ENCODE measurements at places on chromosomes 1 and 21.

DNA sequence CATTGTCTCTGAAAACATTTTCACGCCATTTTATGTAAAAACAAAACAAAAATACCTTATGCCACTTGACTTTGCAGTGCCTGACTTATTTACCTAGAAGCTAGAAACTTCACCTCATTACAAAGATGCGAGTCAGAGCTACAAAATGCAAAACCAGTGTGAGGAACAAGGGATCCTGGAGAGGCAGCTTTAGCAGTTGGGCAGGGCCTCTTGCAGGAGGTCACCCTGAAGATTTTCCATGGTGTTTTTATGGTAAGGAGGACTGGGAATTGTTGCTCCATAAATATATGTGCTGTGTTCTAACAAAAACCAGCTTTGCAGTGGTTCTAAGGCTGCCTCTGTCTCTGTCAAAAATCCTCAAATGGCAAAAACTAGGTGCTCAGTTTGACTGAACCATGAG lies 36.4 kb upstream of the TARBP1 start:
- no peak for DNase-seq

DNA sequence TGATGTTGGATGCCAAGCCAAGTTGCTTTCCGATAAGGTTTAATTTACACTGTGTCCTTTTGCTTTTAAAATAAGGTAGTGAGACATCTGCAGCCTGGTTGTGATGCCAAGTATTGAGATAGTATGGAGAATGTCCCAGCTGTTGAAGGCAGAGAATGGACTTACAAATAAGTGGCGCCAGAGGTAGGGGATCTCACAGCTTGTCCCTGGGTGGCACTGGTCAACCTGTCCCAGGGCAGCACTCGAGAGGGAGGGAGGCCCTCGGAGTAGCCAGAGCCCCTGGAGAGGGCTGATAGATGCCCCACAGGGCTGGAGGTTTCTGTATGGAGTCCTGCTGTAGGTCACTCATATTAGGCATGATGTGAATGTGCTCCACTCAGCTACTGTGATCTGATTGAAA lies 98.5 kb downstream of the GALNT2 start:
- no peak for DNase-seq

DNA sequence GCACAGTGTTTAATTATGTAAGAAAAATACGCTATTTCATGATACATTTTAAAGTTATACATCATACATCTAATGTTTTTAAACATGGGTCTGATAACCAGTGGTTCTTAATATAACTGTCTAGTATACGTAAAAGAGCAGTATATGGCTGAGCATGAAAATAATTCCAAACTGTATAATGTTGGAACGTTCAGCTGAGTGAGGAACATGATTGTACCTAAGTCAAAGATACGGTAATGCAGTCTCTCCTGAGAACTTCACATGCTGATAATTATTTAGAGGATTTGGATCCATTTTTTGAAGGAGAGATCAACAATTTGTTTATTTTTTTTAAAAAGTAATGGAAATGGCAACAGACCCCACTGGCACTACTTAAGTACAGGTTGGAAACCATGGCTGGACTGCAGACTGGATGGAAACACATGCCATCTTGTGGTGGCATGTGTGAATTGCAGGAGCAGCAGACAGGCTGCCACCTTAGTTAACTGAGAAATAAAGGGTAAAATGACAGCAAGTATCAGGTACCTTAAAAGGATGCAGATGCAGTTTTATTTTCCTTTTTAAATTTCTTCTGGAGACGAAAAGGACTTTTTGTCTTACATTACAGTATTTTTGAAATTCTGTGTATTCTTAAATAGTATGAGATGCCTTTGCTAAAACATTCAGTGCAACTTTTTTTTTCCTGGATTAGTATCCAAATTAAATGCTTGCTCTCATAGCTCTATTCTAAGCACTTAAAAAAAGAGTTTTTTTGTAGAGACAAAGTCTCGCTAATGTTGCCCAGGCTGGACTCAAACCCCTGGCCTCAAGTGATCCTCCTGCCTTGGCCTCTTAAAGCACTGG lies 73.8 kb downstream of the MTR start:
- no peak for DNase-seq

- no peak for DNase-seq
Measured at GRCh38 chr1:47996406-47997226, 569 bp downstream of the TRABD2B start.

- peak; percentile 16 for DNase-seq
Measured at GRCh38 chr1:235160383-235160956, 580 bp downstream of the RBM34 start.

- DNase-seq = no peak
Measured at GRCh38 chr1:177103005-177103852, 61.3 kb downstream of the ASTN1 start.

DNA sequence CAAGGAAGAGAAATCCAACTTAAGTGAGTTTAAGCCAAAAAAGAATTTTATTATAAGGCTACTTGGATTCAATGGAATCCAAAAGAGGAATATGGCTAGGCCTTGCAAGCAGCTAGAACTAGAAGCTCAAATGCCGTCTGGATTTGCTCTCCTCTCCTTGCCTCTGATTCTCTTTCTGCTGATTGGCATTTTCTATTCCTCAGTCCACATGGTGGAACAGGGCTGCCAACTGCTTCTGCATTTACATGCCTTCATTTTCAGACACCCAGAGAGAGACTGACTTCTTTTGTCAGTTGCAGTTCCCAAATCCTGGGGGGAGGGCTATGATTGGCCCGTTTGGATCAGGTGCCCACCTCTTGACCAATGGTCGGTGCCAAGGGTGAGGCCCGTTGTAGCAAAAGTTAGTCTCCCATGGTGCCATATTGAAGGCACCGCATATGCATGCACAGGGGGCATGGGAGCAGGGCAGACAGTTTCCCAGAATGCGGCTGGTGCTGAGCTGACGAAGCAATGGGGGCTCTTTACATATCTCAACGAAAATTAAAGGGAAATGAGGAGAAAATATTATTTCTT lies 18.3 kb downstream of the ZBTB18 start:
- no peak for DNase-seq

DNA sequence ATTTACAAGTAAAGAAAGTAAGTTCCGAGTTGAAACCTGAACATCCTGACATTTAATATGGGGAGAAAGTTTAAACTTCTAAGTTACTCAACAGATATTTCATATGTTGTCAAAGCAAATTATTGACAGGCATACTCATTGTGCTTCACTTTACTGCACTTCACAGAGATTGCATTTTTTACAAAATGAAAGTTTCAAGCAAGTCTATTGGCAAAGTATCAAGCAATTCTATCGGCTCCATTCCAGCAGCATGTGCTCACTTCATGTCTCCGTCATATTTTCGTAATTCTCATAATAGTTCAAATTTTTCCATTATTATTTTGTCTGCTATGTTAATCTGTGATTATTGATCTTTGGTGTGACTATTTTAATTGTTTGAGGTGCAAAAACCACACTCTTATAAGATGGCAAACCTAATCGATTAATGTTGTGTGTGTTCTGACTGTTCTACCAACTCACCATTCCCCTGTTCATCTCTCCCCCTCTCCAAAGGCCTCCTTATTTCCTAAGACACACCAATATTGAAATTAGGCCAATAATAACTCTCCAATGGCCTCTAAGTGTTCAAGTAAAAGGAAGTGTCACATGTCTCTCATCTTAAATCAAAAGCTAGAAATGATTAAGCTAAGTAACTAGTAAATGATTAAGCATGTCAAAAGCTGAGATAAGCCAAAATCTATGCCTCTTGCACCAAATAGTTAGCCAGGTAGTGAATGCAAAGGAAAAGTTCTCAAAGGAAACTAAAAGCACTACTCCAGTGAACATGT lies 68.2 kb upstream of the BCL9 start:
- DNase-seq = no peak

DNA sequence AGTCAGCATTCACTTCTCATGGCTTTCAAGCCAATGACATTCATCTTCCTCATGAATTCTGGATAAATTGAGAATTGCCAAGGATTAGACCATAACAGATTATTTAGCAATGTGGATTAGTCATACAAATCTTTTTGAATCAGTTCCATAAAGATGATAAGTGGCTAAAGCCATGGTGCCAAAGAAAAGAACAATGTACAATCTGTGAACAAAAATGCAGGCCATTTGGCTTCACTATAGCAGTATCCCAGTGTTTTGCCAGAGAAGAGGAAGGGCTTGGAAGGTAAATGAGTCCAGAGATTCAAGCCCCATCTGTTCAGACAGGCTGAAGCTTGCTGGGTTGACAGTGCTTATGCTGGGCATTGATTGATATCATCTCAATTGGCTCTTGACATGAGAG lies 376.4 kb upstream of the LRRC7 start:
- no peak for DNase-seq

- DNase-seq = no peak
Measured at GRCh38 chr1:5884110-5884509, 108.1 kb downstream of the NPHP4 start.

GRCh38 chr1:228646717-228647522 lies 88.4 kb upstream of the RHOU start:
- DNase-seq = no peak

DNA sequence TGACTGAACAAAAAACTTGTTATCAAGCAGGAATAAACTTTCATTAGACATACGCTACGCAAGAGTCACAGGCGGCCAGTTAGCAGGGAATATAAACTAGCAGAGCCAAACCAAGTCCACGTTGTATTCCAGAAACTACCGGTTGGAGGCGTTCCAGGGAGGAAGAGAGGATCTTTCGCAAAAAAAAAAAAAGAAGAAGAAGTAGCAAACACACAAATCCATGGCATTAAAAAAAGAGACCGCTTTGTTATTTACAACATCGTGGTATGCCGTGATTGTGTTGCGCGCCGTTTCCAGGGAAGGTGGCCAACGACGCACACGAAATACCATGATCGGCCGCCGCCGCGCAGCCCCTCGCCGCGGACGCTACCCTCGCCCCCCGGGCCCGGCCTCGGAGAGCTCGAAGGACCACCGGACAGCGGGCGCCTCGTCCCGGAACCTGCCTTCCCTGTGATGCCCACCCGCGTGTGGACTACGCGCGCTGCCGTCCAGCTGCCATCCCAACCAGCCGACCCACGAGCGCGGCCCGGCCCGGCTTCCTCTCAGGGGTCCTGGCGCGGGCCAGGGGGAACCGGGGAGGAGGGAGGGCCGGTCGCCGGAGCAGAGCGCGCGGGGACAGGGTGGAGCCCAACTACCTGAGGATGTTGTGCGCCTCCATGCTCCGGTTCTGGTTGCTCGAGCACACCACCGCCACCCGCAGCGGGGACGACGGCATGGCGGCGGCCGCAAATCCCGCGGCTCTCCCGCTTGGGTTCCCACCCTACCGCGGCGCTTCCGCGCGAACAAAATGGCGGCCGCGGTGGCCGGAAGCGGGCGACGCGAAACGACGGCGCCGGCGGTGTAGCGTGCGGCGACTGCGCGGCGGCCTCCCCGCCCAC lies 581 bp downstream of the SSU72 start:
- no peak for DNase-seq

DNA sequence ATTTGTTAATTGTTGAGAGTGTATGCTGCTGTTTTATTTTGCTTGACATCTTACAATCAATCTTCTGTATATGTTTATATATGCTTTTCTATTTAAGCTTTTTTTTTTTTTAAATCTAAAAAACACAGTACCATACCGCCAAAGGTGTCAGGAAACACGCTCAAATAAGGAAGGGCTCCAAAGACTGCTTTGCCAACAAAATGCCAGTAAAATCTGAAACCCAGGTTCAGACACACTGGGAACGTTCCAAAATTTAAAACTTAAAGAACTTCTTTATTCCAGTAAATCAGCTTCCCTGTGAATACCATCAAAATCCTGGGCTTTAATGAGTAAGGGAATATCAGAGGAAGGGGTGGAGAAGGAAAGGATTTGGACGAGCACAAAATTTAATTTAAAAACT lies 87.3 kb downstream of the SIM2 start:
- no peak for DNase-seq

DNA sequence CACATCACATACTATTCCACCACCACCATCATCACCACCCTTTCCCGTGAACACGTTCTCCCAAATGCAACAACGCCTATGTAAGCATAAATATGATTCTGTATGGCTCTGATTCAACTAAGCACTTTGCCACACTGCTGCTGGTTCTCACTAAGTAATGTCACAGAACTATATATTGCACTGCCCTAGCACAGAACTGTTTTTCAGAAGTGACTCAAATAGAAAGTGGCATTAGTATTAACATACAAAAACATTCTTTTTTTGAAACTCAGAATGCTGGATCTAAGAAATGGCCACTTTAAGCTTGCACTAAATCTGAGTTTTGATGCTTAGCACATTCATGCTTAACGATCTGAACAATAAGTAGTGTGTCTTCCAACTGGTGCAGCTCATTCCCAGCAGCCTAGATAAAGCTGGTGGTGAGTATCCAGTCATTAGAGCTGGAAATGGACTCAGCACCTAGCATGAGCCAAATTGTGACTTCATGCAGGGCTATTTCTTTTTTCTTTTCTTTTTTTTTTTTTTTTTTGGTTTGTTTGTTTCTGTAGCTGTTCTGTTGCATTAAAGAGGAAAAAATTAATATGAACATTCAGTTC lies 46.2 kb upstream of the ZC3H11B start:
- no peak for DNase-seq

DNA sequence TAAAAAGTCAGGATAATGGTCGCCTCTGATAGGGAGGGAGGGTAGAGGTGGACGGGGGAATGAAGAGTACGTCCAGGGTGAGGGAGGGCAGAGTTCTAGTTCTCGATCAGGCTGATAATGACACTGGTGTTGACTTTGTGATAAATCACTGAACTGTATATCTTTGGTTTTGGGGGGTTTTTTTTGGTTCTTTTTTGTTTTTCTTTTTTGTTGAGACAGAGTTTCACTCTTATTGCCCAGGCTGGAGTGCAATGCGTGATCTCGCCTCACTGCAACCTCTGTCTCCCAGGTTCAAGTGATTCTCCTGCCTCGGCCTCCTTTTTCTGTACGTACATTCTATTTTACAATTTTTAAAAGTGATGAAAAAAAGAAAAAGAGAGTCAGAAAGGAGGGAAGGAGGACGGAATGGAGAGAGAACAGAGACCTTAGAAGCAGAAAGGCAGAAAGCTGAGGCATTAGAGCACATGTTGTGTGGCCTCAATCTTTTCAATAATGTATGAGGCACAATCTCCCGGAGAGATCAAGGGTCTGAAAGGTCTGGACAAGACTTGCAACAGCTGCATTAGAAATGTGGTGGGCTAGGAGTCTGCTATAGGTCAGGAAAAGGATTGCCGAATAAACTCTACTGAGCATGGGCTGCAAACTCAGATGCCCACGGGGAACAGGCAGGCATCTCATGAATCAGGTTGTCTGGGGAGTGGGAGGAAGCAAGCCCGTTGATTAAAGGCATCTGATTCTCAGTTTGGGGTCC lies 174.8 kb downstream of the TOMM20 start:
- DNase-seq = no peak

DNA sequence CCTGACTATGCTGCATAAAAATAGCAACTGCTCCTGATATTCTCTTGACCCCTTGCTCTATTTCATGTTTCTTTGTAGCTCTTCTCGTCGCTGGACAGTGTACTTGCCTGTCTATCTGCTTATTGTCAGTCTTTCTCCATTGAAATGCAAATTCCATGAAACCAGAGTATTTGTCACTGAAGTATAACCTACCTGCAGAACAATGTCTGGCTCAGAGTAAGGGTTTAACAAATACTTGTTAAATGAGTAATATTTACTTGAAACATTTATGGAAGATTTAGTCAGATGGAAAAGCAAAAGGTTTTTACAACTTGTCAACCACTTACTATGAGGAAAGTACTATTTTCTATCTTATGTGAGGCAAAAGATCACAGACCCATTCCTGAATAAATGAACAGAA lies 19.9 kb upstream of the ERICH3 start:
- no peak for DNase-seq
